ENCODE measurements at places on chromosomes 11 and 22. TPM values are rescaled to one million over a fixed set of nuclear protein-coding genes. Genes with fewer than 3 reads are reported as not detected.

The KCNE3 gene
- total RNA-seq: 4.9 TPM

The C11orf16 gene
- total RNA-seq: not detected

The IL18 gene
- 31.3 TPM for total RNA-seq

The C22orf31 gene
- not detected for total RNA-seq

The UCP2 gene
- 86.2 TPM for total RNA-seq

The TRIM66 gene
- 10.5 TPM for total RNA-seq

The ANO9 gene
- total RNA-seq: 20.1 TPM

The MIAT gene
- 0.12 TPM for total RNA-seq

The IL17REL gene
- total RNA-seq: not detected

The TMEM151A gene
- total RNA-seq: not detected

The OR51E2 gene
- total RNA-seq: not detected

The OR52E6 gene
- not detected for total RNA-seq

The GSTT2B gene
- total RNA-seq: 2.1 TPM

The SPON1 gene
- 20.5 TPM for total RNA-seq

The TCN2 gene
- total RNA-seq: 9.0 TPM

The OR52E8 gene
- not detected for total RNA-seq

The MMP3 gene
- total RNA-seq: not detected

The RFPL1 gene
- not detected for total RNA-seq

The RHOD gene
- total RNA-seq: 86.8 TPM

Measured in epithelial cell of proximal tubule (primary cell).